ENCODE measurements at places on chromosomes 2 and 18.
A peak's percentile ranks its signal among the peaks of the same experiment; 100 is the strongest.

- no peak for DNase-seq
These were observed 46.4 kb downstream of the COMMD1 start for GRCh38 chr2:61951881-61952280.

GRCh38 chr2:12879649-12880048 is 162.9 kb downstream of the TRIB2 start:
- no peak for DNase-seq

DNA sequence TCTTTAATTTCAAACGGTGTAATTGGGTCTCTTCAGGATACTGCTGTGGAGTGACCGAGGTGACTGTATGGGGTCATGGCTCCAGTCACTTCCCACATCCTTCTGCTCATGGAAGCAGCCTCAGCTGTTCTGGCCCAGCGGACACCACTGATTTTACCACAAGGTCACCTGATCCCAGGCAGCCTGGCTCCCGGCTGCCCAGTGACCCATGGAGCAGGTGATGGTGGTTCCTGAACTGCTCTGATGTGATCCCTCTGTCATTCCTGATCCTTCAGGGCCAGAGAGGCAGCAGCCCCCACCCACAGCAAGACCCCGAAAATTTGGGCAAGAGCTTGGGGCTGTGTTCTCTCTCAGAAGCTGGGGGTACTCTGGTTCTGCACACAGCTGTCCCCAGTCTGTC is 35.5 kb upstream of the HS6ST1 start:
- DNase-seq = no peak

DNA sequence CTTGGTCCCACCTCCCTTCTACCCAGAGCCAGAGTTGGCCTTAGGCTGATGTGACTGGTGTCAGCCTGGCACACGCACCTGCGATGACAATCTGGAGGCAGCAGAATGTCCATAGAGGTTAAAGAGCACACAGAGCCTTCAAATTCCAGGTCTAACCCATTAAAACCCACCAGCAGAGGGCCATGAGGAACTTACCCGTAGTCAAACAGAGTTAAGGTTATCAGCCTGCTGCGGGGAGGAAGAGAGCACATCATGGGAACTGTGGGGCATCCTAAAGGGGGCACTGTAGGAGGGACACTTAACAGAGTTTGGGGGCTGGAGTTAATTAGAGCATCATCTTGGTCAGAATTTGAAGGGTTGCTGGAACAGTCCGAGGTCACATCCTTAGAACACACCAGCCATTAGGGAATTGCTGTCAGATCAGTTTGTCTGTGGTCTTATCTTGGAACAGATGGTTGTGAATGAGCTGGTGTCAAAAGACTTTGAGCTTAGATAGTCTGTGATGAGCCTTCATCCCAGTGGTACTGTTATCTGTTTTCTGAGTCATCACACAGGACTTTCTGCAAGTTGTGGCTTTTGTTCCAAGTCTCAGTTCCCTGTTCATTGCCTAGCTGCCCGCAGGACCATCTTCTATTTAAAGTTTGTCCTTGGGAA is 248.6 kb downstream of the LOXHD1 start:
- DNase-seq = peak; percentile 50

DNA sequence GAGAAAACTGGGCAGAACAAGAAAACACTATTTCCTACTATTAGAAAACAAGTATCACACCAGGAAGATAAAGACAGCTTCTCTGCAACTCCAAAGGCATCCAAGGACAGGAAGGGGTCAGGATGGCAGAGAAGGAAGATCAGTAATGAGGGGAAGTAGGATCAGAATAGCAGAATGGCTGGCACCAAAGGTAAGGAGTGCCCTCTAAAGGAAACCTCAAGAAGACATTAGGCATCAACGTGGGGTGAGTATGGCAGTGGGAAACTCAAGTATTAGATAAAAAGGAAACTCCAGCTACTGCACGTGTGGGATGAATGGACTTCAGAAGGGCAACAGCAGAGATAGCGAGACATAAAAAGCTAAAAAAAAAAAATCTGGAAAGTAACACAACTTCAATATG is 25.9 kb downstream of the HDLBP start:
- DNase-seq = no peak

- no peak for DNase-seq
These were observed 48.1 kb downstream of the AQP12A start for GRCh38 chr2:240739797-240740196.

DNA sequence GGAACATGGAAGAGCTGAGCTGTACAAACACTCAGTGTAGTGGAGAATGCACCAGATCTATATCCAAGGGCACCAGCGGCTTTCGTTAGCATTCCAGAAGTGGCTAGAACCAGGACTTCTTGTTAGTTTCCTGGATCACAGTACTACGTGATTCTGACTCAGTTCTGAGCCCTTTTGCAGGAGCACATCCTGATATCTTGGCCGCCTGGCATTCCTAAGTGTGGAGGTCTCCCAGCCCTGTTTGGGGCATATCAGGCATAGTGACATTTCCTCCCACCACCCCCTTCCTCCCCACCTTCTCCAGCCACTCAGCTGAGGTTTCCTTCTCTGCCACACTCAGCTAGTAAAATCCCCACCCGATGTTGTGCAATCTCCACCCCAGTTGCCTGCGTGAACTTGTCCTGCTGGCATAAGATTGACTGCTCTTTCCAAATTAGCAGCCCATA is 63.4 kb downstream of the BMP10 start:
- DNase-seq = no peak

DNA sequence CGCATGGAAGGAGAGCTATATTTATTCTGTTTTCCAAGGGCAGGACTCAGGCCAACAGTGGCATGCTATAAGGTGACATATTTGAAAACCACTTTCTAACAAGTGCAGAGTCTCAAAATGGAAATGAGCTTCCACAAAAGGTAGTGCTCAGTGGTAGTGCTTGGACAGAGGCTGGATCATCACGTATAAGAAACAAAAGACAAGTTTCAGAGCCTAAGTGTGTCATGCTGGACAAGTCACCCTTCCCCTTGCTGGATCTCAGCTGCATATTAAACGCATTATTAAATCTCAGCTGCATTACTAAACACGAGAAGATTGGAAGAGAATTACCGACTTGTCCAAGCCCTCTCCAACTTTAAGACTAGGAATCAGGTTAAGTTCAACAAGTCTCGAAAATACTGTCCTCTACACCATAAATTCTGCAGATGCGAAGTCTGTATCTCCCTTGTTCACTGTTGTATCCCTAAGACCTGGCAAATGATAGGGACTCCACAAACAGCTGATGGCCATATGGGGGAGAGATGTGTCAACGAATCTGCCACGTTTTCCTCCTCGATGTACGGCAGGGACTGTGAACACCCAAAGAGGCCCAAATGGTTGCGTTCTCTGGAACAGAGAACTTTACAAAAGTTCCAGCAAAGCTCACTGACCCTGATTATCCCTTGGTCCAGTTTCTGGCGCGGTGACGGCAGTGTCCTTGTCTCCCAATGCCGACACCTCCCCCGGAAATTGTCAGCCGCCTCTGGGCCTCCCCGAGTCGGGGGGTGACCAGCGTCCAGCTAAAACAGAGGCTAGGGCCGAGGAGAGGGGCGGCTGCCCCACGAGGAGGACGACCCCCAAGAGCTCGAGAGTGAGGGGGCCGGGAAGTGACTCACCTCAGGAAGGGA is 611 bp downstream of the NOL10 start:
- DNase-seq = peak; percentile 47

- no peak for DNase-seq
These were observed 224.8 kb upstream of the SOX11 start for GRCh38 chr2:5467178-5467905.

GRCh38 chr2:219165058-219165911 is 4.5 kb downstream of the SLC23A3 start:
- DNase-seq = no peak

GRCh38 chr2:120683081-120683480 is 52.6 kb upstream of the GLI2 start:
- DNase-seq = no peak

- DNase-seq = peak; percentile 26
These were observed 8.7 kb upstream of the TFCP2L1 start for GRCh38 chr2:121293450-121294325.

All from DMS53 (cell line).